ENCODE measurements at places on chromosomes 5 and 9.

GRCh38 chr5:7793895-7794294 is 57.0 kb downstream of the CFAP90 start:
- no peak for DNase-seq

DNA sequence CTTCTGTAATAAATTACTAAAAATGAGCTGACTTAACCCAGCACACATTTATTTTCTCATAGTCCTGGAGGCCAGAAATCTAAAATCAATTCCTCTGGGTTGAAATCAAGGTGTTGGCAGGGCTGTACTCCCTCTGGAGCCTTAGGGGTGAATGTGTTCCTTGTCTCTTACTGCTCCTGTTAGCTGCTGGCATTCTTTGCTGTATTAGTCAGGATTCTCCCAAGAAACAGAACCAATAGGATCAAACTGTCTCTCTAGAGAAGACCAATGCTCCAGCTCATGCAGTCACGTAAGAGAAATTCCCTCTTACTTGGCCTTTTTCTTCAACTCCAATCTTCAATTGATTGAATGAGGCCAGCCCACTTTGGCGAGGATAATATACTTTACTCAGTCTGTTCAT is 15.3 kb upstream of the CD180 start:
- DNase-seq: no peak

- no peak for DNase-seq
Observed at GRCh38 chr5:149045089-149045460, 17.8 kb downstream of the SH3TC2 start.

- DNase-seq: no peak
Observed at GRCh38 chr9:104361207-104361606, 142.9 kb upstream of the OR13F1 start.

- peak; percentile 48 for DNase-seq
Observed at GRCh38 chr9:1938675-1939170, 76.4 kb upstream of the SMARCA2 start.

DNA sequence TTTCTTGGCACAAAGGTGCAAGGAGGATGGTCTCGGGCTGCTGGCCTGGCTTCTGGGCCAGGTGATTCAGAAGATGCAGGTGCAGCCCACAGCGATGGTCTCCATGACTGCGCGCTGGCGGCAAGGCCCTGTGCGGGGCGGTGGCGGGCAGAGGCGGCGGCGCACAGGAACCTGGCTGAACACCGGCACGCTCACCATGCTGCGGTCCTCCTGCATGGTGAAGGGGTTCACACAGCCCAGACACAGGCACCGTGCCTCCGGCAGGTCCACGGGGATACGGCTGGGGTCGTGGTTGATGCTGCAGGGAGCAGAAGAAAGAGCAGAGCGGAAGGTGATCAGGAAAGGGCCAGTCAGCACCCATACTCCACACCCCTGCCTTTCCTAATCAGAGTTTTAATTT is 4.8 kb downstream of the IL17B start:
- no peak for DNase-seq

- no peak for DNase-seq
Observed at GRCh38 chr9:16262477-16263261, 607.8 kb downstream of the BNC2 start.

GRCh38 chr5:61417340-61417739 is 85.3 kb downstream of the ZSWIM6 start:
- DNase-seq: no peak

GRCh38 chr9:96067004-96067403 is 191.5 kb downstream of the ERCC6L2 start:
- DNase-seq: no peak

GRCh38 chr5:82673057-82673809 is 395.1 kb upstream of the RPS23 start:
- no peak for DNase-seq

GRCh38 chr5:42597318-42597937 is 159.2 kb upstream of the CCDC152 start:
- DNase-seq: no peak

- no peak for DNase-seq
Observed at GRCh38 chr5:45411971-45412612, 284.1 kb downstream of the HCN1 start.

DNA sequence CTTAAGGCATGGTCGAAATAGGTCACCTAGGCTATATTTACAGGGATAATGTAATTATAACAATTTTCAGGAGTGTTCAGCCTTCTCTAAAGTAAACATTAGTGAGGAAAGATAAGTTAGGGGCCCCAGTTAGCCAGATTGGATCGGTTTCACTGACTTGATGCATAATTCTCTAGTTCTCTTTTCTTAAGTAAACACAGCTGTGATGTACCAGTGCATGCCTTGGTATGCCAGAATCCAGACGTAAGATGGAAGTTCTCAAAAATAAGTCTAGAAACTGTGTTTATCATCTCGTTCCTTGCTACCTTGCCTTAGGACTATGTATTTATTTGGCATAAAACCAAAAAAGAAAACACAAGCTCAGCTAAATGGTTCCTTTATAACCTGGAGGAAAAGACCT is 442.2 kb upstream of the CLINT1 start:
- DNase-seq: no peak

GRCh38 chr9:93684806-93685543 is 108.6 kb downstream of the PHF2 start:
- no peak for DNase-seq

DNA sequence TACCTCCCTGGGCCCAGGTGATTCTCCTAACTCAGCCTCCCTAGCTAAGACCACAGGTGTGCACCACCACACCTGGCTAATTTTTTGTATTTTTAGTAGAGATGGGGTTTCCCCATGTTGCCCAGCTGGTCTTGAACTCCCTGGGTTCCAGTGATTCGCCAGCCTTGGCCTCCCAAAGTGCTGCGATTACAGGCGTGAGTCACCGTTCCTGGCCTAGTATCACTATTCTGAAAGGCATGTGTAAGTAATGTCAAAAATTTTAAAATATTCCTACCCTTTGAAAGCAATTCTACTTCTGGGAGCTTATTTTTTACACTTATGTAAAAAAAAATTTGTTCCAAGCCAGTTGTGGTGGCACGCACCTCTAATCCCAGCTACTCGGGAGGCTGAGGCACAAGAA is 27.1 kb upstream of the TLE1 start:
- DNase-seq: no peak

DNA sequence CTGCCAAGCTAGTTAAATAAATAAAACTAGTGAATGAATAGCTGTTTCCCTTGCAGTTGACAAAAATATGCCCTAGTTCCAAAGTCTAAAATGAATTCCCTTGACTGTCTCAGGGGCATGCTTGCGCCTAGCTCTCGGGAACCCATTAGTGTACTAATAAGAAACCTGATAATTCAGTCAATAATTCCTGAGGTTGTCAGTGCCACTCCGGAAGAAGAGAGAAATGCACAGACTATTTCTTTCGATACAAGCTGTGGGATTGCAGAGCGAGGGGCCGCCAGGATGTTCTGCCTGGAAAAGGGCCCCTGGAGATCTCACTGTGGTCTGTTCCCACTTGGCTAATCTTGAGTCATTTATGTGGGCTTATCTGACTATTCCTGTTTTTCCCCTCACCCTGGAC is 56.4 kb upstream of the LARP1 start:
- no peak for DNase-seq

DNA sequence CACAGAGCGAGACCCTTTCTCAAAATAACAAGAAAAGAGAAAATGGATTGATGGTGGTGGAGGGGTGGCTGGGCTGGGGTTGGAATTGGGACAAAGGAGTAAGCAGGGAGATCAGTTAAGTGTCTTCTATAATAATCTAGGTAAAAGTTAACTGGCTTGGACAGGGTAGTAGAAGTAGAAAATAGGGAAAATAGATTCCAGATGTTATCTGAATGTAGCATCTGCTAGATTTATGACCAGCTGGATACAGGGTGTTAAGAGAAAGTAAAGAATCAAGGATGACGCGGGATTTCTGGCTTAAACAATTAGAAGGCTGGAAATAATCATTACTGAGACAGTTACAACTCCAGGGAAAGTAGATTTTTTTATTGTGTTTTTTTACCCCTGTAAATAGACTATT is 13.0 kb downstream of the PPP6C start:
- DNase-seq: no peak

- no peak for DNase-seq
Observed at GRCh38 chr5:16863469-16863946, 72.6 kb downstream of the MYO10 start.

GRCh38 chr5:138643040-138643791 is 68.0 kb upstream of the HSPA9 start:
- no peak for DNase-seq

GRCh38 chr5:141694479-141694878 is 12.4 kb upstream of the ARAP3 start:
- no peak for DNase-seq

DNA sequence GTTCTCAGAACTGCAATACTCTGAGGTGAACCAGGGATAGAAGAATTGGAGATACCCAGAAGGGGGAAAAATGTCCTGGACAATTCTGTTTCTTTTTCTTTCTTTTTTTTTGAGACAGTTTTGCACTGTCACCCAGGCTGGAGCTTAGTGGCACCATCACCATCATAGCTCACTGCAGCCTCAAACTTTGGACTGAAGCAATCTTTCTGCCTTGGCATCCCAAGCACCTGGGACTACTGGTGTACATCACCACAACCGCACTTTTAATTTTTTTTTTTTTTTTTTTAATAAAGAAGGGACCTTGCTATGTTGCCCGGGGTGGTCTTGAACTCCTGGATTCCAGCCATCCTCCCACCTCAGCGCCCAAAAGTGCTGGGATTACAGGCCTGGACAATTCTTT is 1.9 kb downstream of the EMB start:
- DNase-seq: no peak

- DNase-seq: no peak
Observed at GRCh38 chr5:58410441-58410840, 49.4 kb downstream of the PLK2 start.

GRCh38 chr9:126773004-126773607 is 31.7 kb upstream of the ZBTB43 start:
- DNase-seq: no peak

DNA sequence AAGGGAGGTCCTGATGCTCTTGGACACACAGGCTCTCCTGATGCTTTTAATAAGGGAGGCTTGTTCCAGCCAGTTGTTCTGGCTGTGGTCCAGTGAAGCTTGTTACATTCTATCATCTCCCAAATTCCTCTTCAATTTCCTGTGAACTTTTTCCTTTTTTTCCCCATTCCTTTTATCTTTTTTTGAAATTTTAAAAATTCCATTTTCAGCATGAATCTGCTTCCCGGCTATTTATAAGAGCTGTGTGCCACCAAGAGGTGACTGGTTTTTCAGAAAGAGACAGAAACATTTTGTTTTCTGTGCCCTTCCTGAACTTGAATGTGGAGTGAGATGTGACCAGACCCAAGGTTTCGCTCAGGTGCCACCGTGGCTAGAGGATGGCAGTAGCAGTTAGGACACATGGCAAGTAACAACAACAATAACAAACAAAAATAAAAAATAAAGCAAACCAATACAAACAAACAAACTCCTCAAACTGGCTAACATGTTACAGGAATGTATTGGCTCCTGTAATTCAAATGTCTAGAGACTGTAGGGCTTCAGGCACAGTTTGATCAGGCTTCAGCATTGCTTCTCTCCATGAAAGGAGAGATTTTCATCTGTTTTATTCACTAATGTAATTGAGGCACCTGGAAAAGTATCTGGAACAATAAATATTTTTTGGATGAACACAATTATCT is 121.1 kb downstream of the BOD1 start:
- no peak for DNase-seq

- no peak for DNase-seq
Observed at GRCh38 chr5:134818776-134819175, 27.0 kb upstream of the C5orf24 start.

- no peak for DNase-seq
Observed at GRCh38 chr5:77312413-77312812, 101.9 kb downstream of the PDE8B start.

DNA sequence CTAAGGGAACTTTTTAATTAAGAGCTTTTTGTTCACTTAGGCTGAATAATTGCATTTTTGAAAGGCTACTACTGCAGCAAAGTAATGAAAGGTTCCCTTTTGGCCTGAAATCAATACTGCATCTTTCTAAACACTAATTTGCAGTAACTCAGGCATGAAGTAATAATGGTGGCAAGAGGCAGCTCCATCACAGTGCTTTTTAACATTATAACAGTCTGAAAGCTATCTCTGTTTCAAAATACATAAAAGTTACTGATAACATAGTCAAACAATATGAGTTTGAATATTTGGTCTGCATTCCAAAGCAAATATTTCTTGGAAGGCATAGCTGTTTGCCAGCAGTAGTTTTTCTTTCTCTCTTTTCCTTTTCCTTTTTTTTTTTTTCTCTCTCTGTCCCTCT is 113.4 kb downstream of the FBN2 start:
- no peak for DNase-seq

- no peak for DNase-seq
Observed at GRCh38 chr5:72228960-72229359, 91.1 kb downstream of the MRPS27 start.

DNA sequence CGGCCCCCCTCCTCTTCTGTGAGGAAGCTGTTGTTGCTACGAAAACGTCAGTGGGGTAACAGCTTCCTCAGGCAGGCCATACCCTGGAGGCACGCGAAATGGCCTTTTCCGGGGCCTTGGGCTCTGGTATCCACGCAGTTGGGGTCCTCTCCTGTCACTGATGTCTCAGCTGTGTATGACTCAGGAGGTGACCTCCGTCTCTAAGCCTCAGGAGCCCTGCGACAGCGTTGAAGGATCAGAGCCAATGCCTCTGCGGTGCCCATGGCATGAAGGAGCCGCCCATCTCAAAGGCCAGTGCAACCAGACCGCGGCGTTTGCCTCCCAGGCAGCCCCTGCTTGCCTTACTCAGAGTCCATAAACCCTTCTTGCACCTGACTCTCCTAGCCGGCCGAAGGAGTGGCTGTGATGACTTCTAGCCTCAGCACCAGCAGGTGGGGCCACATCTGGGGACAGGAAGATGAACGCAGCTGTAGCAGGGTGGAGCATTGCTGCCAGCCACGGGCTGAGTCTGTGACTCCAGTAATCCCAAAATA is 1.0 kb upstream of the MXD3 start:
- no peak for DNase-seq

DNA sequence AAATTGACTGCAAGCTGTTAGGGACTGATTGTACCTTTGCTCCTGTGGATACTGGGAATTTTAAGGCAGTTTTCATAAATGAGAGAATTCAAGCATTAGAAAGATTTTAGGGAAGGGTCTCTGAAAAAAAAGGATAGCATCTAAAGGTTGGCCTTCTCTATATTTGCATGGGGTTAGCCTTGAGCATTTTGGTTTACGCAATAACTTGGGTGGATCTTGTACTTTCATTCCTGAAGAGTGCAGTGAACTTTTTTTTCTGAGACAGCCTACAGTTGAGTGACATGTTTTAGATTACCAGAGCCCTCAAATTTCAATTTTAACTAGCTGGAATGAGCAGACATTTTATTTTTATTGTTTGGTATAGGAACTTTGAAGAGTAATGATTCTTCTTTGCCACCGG is 91.6 kb upstream of the NR3C1 start:
- no peak for DNase-seq

- DNase-seq: no peak
Observed at GRCh38 chr9:77769246-77769645, 121.1 kb upstream of the GNA14 start.

DNA sequence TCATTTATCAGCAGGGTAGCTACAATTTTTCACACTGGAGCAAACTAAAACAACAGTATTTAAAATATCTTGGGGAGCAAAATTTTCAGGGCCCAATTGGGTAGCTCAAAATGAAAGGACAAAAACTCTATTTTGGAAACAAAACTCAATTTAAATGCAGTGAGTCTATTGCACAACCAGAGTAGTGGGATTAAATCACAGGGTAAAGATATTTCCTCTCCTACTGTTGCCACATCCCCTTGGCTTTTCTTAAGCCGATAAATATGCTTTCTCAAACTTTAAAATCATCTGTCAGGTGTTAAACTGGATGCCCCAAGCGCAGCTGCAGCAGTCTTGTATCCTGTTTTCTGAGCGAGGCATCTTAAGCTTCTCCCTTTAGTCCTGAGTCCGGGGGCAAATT is 1474.3 kb upstream of the CDH9 start:
- DNase-seq: no peak

All from GM20000 (cell line).